Memory B cell (primary cell): ENCODE measurements at places on chromosomes 4 and X.

DNA sequence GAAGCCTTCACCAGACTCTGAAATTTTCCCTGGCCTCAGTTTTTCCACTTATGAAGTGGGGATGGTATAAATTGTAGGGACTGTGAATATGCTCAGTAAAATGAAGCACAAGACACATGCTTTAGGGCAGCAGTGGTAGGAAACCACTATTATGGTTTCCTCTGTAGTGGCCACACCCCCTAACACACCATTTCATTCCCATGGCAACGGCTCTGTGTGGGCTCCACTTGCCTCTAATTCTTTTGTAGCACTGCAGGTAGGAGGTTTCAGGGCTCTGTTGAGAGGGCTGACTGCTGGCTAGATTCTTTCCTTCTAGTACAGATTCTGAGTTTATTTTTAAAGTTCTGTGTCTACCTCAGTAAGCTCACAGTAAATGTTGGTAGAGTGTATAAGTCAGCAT is 3.5 kb upstream of the VMA21 start:
- peak; percentile 28 for DNase-seq

DNA sequence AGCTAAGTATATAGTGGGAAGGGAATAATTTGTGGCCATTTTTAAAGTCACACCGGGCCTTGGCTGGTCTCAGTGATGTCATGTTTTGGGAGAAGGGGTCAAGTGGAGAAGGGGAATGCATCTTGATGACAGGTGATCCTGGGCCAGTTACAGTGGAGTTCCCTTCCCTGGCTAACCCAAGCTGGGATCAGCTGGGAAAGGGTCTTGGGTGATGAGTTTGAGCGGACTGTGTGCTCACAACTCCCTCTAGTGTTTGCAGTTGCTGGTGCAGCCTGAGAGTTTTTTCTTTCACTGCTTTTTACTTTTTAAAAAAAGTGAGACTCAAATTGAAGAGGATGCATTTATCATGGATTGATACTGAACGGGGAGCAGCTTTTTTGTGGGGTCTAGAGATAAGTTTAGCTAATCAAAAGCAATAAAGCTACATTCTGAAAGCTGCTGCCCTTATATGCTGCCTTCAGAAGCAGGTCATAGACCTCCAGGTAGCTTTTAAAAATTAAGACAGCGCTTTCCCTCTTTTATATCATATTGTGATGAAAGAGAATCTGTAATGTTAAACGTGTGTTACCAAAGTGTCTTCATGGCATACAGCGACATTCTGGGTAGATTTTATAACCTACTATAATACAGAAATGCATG is 164.7 kb downstream of the DCLK2 start:
- DNase-seq = no peak

- no peak for DNase-seq
Observed at GRCh38 chr4:107312366-107312765, 276.3 kb upstream of the DKK2 start.

- no peak for DNase-seq
Observed at GRCh38 chrX:102808336-102808735, 87.8 kb downstream of the GPRASP3 start.

DNA sequence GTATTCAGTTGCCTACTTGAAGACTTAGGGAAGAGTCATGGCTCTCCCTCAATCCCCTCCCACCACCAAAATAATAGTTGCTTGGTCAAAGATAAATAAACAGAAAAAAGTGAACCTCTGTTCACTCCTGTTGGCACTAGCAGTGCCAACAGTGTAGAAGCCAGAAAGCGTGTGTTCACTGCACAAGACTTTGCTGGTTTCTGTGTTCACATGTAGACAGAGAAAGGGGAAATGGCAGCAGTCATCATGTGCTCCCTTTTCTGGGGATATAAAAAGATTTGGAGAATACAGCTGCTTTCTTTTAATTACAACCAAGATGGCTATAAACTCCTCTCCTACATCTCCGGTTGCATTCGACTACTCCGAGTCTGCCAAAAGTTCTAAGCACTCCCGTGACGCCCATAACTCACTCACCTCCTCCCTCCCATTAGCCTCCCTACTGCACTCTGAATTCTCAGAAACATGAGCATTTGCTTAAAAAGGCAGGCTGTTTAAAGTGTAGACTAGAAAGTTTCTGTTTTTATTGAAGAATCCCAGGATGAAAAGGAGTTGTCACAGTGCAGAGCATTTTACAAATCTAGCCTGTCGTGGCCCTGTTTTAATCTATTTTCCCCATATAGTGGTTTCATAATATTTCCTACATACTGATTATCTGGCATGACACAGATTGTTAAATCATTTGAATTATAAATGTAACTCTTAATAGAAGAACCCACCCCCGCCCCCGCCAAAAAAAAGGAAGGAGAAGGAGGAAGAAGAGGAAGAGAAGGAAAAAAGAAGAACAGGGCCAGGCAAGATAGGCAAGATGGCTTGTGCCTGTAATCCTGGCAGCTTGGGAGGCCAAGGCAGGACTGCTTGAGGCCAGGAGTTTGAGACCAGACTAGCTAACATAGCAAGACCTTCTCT is 16.7 kb downstream of the LGI2 start:
- no peak for DNase-seq

GRCh38 chr4:5631352-5632065 is 76.8 kb downstream of the EVC2 start:
- DNase-seq = no peak

DNA sequence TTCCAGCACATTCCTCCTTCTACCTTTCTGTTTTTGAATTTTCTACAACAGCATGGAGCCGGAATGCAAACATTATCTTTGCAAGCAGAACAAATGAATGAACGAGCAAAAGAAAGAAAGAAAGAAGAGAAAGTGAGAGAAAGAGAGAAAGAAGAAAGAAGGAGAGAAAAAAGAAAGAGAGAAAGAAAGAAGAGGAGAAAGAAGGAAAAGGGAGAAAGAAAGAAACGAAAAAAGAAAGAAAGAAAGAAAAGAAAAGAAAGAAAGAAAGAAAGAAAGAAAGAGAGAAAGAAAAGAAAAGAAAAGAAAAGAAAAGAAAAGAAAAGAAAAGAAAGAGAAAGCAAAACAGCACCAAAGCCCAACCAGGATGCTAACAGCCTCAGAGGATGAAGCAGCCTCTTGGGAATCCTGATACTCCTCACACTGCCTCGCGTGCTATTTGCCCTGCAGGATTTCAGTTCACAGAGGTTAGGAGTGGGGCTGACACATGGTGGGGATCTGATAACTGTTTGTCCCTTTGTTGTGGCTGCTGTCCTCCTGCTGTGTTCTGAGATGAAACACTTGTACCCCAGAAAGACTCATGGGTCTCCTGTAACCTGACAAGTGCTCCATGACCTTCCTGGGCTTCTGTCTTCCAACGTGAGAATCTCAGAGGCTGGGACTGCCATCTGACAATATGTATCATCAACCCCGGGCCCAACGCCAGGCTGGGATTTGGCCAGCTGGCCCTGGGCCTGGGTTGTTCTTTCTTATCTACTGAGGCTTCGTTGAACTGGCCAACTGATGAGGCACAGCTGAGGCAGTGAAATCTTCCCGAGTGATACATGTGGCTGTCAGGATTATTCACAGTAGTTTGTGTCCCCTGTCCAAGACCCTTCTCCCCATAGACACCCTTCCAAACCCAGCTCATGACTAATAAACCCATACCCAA is 61.0 kb downstream of the SEPSECS start:
- no peak for DNase-seq

DNA sequence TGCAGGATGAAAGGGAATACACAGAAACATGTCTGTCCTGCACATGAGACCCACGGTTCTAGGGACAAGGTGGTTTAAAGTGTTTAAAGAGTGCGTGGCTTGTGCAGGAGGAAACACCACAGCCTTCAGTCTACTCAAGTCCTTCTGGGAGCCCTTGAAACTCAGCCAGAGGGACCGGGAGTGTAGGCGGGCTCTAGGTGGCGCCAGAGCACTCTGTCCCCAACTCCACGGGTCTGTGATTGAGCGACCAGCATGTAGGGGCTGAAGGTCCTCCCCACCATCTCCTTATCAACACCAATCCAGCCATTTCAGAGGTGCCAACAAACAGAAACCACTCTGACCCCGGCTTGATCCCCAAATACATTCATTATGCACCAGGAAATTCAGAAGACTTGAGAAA is 82.0 kb upstream of the CLDN34 start:
- peak; percentile 18 for DNase-seq

DNA sequence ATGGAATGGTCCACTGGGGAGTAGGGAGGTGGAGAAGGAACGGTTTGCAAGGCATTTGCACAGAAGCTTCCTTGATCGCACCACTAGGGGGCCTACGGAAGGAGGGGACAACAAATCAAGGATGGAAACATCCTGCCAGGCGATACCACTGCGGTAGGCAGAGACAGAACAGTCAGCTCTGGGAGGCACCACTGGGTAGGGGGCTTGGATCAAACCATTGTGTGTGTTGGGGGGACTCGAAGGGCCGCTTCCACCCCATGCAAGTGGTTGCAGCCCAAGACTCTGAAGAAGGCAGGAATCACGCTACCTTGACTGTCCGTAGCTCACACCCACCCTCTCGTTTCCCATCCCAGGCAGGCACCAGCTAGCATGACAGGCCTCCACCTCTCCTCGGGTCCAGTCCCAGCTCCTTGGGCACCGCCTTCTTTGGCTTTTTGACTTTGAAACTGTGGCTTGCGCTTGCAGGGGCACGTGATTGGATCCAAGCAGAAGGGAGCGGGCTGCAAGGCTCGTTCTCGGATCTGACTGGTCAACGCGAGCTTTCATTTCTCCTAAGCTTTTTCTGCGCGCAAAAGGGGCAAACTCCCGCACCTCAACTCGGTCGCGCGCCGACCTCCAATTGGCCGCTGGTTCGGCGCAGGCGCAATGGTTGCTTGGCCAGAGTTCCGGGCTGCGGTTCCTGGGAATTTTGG is 28.4 kb downstream of the GAGE1 start:
- DNase-seq = no peak

DNA sequence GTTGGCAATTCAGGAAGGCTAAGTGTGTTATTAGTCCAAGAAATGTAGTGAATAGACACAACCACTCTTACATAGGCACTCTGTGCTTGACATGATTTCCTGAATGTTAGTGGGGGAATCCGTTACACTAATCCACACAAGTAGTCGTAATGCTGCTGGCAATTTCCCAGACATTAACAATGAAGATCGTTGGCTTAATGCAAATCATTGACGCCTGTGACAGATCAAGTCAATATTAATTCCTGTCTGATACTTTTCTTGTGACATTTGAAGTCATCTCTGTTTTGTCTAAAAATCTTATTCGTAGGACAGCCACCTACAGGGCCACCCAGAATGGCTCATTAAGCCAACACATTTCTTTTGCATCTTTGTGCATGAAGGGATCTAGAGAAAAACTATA is 939.1 kb upstream of the FTHL17 start:
- DNase-seq = no peak

- DNase-seq = no peak
Observed at GRCh38 chrX:154448484-154448883, 4.5 kb downstream of the FAM50A start.

DNA sequence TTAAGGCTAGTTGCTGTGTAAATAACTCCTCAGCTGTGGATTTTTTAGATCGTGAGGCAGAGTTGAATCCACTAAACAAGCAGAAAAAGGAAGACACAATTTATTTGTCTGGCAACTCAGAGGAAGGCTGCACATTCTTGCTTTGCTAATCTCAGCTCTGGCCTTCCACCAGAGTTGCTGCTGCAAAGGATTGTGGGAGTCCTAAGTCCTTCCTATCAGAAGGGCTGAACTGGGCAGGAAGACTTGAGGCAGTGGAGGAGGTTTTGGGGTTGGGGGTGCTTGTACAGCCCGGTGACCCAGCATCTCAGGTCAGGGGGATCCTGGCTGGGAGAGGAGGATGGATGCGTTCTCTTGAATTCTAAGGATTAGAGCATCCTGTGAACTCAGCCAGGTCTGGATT is 11.0 kb upstream of the VSIG1 start:
- DNase-seq = no peak

- DNase-seq = no peak
Observed at GRCh38 chr4:151690876-151691275, 69.9 kb downstream of the GATB start.

DNA sequence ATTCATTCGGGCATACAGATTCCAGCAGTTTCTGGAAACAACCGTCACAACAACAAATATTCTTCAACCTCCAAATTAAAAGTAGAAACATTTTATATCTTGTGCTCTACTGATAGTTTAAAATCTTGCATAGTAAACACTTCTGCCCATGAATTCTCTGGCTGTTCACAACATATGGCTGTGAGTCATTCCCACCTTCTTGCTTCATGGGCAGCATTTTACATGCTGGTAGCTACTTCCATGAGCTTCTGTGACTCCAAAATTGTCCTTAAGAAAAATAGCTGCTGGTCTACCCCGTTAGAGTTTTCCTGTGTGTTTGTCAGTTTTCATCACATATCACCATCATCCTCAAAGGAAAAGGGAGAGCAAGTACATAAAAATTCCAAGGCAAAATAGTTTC is 22.7 kb downstream of the PNPLA4 start:
- no peak for DNase-seq

- no peak for DNase-seq
Observed at GRCh38 chrX:119151051-119151380, 23.4 kb upstream of the KIAA1210 start.

DNA sequence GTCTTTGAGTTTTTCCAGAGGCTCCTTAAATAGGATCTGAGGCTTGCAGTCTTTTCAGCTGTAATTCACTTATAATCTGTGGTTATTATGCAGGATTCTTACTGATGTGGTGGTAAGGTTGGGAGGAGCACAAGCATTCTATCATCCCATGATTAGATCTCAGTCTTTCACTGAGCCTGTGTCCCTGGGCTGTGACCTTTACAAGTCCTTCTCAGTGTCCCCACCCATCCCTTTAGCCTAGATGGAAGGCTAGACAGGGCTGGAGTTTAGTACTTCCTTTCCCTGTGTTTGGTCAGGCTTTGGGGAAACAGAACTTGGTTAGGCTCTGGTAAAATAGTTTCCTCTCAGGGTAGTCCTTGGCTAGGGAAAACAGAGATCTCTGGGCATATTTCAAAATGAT is 17.1 kb upstream of the NKAP start:
- DNase-seq = no peak

DNA sequence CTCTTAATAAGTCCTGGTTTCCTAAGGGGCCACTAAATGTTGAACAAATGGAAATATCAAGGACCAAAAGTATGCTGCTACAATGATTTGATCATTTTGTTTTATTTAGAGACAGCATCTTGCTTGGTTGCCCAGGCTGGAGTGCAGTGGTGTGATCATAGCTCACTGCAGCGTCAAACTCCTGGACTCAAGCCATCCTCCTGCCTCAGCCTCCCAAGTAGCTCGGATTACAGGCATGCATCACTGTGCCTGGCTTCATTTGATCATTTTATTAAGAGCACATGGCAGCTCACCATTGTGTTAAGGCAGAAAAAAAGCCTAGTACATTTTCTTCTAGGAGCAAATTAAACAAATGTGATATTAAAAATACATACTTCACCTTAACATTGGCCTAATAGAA is 52.7 kb downstream of the DCLK2 start:
- no peak for DNase-seq

DNA sequence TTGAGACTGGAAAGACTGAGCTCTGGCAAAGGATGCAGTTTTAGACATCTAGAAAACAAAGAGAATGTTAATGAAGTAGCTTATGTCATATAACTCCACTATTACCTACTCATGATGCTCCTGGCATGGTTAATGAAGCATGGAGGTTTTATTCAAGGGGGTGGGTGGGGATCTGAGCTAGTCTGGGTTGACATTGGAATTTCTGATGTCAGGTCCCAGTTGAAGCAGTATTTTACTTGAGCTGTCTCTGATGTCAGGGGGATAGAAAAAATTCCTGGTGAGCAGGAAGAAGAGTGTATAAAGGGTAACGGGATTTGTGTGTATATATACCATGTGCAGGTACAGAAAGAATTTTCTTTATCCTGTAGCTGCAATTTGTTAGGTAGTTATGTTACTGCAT is 102.0 kb downstream of the ELOVL6 start:
- DNase-seq = no peak

- DNase-seq = no peak
Observed at GRCh38 chr4:5955201-5955821, 62.4 kb upstream of the CRMP1 start.

- no peak for DNase-seq
Observed at GRCh38 chr4:19309378-19309777, 942.3 kb upstream of the SLIT2 start.
